Epithelial cell of proximal tubule (primary cell): ENCODE measurements at places on chromosomes 5 and 9. TPM values are rescaled to one million over a fixed set of nuclear protein-coding genes. Genes with fewer than 3 reads are reported as not detected.

DNA sequence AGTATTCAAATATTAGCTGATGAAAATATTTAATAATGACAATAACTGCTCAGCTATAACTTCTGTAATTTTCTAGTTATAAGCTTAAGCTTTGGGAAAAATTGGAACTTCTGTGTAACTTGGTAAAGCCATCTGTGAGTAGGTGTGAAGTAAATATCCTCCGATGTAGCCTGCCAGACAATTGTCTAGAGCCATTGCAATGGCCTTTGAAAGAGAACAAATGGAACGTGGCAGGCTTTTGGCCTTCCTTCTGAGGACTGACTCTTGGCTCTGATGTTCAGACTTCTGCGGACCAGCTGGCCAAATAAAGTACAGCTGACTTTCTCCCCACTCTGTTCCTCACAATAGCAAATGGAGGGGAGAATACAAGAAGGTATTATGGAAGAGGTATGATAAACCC is 203.4 kb upstream of the NMUR2 start:
- no peak for DNase-seq

The IRX1 gene
- 18.0 and 22.1 TPM in 2 replicates for total RNA-seq

DNA sequence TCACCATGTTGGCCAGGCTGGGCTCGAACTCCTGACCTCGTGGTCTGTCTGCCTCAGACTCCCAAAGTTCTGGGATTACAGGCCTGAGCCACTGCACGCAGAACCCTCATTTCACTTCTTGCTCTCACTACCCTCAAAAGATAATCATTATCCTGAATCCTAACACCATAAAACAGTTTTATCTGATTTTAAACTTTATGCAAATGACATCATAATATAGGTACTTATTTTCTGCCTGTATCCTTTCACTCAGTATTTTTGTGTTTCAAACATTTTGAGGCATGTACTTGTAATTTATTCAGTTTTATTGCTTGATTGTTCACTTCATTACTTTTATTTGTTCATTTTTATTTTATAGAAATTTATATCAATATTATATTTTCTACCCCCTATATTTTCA is 719.2 kb upstream of the ARRDC3 start:
- no peak for DNase-seq

The OMD gene
- total RNA-seq, result not detected in 2 replicates

DNA sequence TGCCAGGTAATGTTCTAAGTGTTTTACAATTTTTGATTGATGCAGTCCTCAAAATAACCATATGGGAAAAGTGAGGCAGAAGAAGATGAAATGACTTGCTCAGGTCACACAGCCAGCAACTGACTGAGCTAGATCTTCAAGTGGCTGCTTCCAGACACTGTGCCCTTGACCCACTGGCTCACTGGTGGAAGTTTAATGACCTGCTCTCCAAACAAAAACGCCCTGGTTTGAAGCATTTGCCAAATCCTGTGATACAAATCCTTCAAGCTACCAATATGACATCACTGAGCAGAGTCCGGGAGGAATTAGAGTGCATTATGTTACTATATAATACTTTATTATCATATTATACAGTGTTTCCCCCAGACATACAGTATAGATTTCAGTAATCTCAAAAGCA is 459.4 kb downstream of the GADD45G start:
- no peak for DNase-seq

The FST gene
- 0.14 and 0.40 TPM in 2 replicates for total RNA-seq

- no peak for DNase-seq
These were observed 7.6 kb downstream of the FOXE1 start for GRCh38 chr9:97860451-97861147.

The FSD1L gene
- total RNA-seq, result 1.6 and 1.7 TPM in 2 replicates

DNA sequence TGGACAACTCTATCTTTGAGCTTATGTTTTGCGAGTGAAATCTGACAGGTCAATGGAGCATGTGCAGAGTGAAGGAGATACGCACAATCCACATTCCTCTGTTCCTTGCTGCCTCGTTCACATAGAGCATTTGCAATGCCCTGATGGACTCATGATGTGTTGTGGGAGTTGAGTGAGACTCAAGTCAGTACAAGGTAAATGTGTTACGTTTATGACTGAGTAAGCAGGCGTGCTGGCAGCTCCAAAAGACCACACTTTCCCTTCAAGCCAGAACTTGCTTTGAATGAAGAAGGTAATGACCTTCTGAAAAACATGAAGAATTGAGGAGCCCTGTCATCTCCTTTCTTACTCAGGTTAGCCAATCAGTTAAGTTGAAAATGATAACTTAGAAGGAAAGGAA is 477.8 kb downstream of the CTNND2 start:
- no peak for DNase-seq

The FOXE1 gene
- 0.35 and 1.1 TPM in 2 replicates for total RNA-seq

DNA sequence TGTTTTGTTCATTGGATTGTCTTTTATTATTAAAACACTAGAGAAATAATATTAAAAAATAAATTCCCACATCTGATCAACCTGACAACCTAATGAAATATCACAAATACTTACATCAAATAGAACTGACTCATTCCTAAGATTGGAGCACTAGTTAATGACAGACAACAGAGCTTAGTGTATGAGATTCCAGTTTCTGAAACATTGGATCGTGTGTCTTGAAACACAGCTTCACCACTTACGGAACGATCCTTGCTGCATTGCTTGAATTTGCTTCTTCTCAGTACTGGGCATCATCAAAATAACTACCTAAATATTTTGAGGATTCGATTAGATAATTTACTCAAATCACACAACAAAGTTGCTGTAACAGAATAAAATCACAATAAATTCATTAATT is 667.2 kb upstream of the CDH18 start:
- DNase-seq, result no peak

DNA sequence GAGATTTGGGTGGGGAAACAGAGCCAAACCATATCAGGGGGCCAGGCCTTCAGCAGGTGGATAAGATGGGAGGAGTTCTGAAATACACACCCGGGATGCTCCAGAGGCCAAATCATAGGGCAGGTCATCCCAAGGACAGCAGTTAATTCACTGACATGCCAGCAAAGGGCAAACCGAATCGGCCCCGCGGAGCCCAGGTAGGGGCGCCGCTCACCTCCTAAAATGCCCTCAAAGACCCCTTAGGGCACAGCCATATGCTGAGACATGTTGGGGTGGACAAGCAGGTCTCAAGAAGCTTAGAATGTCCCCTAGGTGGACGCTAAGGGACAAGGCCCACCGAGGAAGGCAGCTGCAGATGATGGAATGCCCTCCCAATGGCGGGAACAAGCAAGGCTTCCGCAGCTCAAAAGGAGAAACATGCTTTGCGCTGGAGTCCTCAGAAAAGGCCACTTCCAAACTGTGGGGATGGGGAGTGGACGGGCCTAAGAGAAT is 144.9 kb downstream of the ERCC6L2 start:
- DNase-seq, result no peak

DNA sequence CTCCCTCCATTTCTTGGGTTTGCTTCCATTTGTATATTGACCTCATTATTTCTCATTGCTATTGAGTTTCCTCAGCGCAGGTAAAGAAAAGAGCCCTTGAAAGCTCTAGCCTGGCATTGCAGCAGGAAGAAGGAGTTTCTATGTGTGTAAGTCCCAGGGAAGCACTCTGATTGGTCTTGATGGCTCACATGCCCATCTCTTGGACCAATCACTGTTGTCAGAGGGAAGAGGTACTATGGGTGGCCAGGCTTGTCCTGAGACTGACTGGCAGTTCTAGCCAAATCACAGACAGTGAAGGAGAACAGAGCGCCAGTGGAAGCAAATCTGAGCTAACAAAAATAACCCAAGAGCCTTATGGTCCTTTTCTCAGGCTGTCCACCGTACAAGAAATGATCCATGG is 219.0 kb downstream of the PAX5 start:
- DNase-seq, result no peak

GRCh38 chr5:81749561-81750307 is 1.2 kb downstream of the SSBP2 start:
- DNase-seq, result no peak

- DNase-seq, result no peak
These were observed 147.9 kb upstream of the VLDLR start for GRCh38 chr9:2473681-2474080.

The UNC13B gene
- 19.1 and 19.6 TPM in 2 replicates for total RNA-seq

The GCNT1 gene
- 7.7 and 9.9 TPM in 2 replicates for total RNA-seq

The C7 gene
- total RNA-seq, result not detected in 2 replicates

DNA sequence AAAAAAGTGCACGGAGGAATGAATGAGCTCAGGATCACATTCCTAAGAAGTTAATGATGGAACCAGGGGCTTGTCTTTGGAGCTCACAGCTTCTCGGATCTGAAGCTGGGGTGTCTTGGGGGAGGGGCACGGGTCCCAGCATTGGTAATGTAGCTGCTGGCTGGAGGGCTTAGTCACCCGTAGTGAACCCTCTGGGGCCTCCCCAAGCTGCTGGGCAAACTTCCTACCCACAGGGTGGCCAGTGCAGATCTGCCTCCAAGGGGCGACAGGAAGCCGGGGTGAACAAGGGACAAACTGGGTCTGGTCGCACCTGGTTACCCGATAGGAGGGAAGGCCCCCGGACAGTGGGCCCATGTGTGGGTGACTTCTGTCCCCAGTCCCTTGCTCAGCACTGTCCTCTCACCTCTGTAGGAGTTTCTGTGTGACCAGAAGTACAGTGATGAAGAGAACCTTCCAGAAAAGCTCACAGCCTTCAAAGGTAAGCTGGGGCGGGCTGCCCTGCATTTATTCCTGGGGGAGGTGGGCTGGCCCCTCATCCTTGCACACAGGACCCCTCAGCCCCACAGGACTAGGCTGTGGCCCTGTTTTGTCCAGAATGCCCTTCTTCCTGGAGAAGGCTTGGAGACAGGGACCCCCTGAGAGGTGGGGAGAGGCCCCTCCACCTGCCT is 14.1 kb upstream of the NUP214 start:
- DNase-seq, result peak; percentile 52
